ENCODE measurements at places on chromosomes 12 and 14.

DNA sequence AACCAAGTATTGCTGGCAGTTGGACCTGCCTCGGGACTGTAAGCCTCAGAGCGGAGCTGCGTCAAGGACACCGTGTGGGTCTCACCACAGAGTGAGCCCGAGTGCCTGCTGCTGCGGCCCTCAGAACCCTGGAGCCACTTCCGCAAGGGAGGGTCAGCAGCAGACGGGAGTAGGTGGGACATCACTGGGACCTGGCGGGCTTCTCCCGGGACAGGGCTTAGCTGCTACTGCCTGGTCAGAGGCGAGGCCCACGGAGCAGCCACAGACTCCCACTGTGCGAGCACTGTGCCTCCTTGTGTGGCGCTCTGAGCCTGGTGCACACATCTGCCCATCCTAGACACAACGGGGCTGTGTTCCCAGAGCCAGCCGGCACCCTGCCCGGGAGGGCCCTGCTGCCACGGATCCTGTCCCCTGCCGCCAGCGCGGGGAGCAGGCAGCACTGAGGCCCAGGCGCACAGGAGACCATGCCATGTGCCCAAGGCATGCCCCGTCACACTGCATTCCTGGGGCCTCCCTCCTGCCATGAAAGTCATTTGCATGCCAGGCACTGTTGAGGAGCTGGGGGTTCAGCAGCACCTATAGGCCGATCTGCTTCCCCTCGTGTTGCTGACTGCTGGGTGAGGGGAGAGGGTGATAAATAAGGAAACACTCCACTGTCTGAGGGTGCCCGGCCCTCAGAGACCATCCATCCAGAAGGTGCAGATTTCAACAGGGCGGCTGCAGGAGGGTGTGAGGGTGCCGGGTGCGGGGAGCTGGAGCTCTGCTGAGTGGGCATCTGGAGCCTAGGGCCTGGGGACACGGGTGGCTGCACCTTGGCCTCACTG is 10.0 kb downstream of the HIP1R start:
- DNase-seq: no peak

GRCh38 chr14:96204151-96205058 is at the start of gene BDKRB2:
BDKRB2 (plus strand) TSS chr14:96204839; CDS start chr14:96237108, 32,269 bp downstream.
- peak; percentile 95 for DNase-seq

DNA sequence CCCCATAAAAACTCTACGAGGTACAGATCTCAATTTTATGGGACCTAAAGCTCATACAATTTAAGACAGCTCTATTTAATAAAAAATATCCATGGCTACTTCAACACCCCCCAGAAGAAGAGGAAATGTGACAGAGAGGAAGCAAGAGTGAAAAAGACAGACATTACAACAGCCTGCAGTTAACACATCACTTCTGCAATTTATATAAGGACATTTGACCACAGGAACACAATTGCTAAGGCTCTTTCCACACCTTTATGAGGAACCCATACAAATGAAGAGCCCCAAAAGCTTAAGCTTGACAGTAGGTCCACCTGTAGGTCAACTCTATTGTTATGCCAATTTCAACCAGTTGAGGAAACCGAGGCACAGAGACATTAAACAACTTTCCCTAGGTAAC is 5.6 kb downstream of the OR10P1 start:
- DNase-seq: no peak

DNA sequence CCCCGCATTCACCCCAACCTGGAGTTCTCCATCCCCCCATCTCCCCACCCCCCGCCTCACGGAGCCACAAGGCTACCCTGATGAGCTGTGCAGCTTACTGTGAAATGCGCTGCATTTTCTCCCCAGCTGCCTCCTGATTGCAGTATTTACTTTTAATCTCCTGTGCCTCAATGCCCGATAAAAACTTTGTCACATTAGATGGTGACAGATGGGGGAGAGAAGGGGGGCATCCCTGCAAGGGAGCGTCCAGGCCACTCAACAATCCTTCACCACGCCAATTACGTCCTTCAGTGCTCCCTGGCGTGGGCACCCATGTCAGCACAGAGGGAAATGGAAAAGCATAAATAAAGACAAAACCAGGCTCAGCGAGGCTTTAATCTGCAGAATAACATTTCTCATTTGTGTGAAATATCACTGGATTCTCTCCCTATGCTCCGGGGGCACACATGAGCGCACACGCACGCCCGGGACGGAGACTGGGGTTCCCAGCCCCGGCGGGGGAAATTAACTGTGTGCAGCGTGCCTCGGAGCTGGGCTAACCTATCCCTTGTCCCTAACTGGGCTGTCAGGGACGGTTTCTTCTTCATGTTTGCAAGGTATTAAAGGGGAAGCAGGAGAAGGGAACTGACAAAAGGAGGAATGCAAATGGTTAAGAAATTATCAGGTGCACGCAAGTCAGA is 186.7 kb upstream of the VASH1 start:
- no peak for DNase-seq

DNA sequence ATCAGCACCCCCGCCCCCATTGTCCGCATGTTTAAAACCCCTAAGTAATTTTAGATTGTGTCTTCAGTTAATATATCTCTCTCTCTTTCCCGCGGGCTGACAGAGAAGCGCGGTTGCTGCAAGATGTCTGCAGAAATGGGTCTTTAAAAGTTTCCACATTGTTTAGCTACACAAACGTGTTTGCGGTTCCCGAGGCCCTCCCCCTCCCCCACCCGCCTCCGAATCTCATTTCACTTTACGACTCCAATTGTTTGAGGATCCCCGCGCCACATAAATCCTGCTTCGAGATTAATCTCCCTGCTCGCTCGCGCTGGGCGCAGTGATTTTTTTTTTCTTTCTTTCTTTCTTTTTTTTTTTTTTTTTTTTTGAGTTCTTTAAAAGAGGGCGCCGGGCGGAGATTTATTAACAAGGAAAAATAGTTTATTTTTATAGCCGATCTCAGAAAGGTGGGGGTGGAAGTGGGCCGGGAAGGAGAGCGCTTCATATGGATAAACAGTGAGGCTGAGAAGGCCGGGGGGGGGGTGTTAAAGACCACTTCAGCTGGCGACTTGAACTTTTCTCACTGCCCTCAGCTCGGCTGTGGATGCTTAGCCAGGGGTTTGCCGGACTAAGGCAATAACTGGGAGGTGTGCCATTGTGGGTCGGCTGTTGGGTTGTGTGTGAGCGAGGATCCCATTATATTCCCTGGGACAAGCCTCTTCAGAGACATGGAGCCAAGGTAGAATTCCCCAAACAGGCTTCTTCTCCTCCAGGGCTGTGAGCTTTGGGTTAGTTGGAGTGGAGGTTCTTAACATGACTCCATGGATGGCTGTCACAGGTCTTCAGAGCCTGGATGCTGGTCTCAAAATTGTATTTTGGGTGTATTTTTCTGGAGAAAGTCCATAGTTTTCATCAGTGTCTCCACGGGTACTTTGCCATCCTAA is 39.7 kb upstream of the TBX5 start:
- no peak for DNase-seq

DNA sequence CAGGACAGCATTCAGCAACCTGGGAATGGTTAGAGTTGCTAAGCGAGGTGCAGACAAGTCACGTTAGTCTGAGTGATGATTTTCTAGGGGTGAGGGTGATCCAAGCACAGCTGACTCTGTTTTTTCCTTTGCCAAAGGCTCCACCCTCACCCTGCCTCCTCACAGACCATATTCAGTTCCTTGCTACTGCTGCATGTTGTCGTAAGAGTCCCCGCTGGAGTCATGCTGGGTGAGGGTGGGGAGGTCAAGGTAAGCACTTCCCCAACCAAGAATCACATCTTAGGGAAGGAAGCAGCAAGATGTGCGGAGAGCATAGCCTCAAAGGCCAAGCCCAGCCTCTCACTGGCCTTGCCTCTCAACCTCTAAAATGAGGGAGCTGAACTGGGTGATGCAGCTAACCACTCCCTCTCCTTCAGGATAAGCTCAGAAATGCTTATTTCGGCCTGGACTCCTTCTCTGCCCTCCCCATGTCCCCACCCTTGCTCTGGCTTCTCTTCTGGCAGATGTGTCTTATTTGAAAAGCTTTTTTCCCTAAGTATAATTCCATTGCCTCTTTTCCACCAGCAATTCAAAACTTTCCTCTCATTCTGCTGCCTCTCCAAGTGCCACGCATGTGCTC is 66.9 kb upstream of the ACTN1 start:
- DNase-seq: no peak

DNA sequence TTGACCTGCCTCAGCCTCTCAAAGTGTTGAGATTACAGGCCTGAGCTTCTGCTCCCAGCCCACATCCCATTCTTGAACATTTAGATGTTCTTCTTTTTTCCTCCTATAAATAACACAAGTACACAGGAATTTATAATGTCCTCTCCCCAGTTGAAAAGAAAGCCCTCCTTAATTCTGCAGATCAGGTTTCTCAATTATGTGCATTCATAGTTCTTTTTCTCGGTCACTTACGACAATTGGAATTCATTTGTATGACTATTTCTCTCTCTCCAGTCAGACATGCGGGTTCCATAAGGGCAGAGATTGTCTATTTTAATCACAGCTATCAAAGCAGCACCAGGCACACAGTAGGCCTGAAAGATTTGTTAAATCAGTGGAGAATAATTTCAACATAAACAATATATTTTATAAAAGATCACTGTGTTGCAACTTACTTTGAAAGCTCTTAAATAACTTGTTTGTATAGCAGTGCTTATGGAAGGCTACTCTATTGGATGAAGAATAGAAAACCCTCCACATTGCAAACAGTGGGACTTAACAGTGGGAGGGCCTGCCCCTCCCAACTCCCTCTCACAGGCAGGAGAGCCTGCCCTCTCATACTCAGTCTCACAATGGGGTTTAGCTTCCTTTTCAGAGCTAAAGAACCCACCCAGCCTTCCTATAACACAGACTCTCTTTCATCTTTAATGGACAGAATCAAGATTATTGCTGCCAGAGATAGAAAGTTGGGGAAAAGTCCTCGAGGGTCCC is 84.1 kb upstream of the TRAF3 start:
- DNase-seq: peak; percentile 29

GRCh38 chr14:85071447-85071846 is 458.5 kb upstream of the FLRT2 start:
- no peak for DNase-seq

- DNase-seq: no peak
Measured at GRCh38 chr12:111440631-111441030, 34.9 kb downstream of the SH2B3 start.

GRCh38 chr12:123614531-123614930 is 12.6 kb downstream of the DDX55 start:
- DNase-seq: no peak

GRCh38 chr14:95318399-95319311 is 1.1 kb downstream of the CLMN start:
- no peak for DNase-seq

GRCh38 chr12:77070800-77071449 is 5.6 kb upstream of the E2F7 start:
- no peak for DNase-seq

DNA sequence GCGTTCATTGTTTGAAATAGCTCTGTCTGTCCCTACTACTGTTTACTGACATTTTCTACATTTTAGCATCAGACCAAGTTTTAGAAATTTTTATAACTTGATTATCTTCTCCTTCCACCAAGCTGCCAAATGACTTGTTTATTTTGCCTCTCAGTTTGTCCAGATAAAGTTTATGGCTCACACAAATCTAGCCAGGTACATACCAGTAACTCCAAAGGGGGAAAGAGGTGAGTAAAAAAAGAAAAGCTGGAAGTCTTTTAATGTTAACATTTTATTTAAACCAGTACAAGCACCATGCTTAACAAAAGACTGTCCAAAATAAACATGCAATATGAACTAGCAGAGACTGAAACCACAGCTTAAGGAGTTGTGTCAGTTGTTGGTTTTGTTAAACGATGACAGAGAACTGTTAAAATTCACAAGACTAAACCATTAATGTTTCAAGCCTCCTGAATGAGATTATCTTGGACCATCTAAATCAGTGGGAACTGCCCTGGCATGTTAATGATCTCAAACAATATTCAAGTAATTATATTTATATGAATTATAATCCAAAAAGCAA is 14.5 kb downstream of the GMFB start:
- no peak for DNase-seq

DNA sequence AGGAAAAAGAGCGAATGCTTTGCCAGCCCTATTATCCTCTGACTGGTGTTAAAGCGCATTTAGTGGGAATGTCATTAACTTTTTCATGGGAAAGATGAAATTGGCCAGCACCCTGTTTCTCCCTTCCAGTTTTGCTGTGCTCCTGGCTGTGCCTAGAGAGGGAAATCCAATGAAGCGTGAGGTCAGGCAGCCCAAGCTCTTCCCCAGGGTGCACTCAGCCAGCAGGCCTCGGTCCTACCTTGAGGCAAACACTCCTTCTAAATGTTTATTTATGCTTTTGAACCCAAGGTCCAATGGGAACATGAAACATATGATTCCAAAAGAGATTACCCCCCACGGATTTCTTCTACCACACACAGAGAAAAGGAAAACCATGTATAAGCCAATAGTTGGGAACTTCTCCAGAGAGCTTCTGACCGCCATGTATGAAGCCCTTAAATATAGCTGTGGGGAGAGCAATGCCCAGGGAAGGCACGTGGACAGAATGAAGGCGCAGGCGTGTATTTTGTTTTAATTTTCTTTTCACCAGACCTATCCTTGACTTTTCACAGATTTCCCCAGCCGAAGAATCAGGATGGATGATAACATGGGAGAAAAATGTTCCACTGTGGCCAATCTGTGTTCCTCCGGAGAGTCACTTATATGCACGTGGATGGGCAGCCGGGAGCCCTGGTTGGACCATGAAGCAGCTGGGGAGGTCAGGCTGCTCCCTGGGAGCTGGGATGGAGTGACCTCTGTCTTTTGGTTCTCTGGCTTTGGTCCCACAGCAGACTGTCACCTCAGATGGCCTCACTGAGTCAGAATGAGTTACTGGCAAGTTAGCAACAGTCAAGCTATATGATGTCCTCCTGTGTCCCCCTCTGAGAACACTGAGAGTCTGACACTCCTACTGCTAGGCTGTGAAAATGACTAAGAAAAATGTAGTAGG is 37.3 kb downstream of the GPR135 start:
- peak; percentile 30 for DNase-seq

- no peak for DNase-seq
Measured at GRCh38 chr12:54000116-54001114, at the start of gene HOXC9. HOXC9 (plus strand) TSS chr12:54000161; CDS start chr12:54000189, 28 bp downstream.

DNA sequence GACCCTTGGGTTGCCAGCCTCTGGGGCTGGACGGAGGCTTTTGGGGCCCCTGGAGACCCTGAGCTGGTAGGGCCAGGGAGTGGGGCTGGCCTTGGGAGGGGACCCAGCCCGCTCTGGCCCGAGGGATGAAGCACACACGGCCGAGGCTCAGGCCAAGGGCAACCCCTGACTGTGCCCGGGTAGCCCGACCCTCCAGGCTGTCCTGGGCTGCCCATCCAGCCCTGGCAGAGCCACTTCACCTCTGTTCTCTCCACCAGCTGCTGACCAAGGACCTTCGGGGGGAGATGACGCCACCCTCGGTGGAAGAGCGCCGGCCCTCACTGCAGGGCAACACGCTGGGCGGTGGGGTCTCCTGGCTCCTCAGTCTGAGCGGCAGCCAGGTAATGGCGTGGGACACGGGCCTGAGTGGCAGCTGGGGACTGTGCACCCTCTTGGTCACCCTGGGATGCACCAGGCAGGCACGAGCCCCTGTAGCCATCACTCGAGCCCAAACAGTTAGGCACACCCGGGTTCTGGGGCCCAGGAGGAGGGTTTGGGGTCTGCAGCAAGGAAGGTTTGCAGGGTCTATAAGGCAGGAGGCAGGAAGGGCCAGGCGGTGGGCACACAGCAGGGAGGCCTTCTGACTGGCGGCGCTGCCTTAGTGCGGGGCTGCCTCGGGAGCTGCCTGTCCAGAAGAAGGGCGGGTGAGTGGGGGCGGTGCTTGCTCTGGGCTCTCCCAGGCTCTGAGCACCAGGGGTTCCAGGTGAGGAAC is 19.7 kb downstream of the ASPG start:
- DNase-seq: no peak

- no peak for DNase-seq
Measured at GRCh38 chr12:38053655-38054464, 262.7 kb upstream of the ALG10B start.
